ENCODE measurements at places on chromosomes 4 and X. TPM values are rescaled to one million over a fixed set of nuclear protein-coding genes. Genes with fewer than 3 reads are reported as not detected.

- H3K4me3 ChIP-seq: peak overlapping the region; percentile 60
- H3K36me3 ChIP-seq: no peaks in the 10 kb centered on the region
- DNase-seq: peak; percentile 29
- peaks cover 17% of the 10 kb centered on the region for H3K4me1 ChIP-seq
- H3K27me3 ChIP-seq: no peaks in the 10 kb centered on the region
These were observed 53.2 kb downstream of the ZFYVE28 start for GRCh38 chr4:2365054-2365912.

DNA sequence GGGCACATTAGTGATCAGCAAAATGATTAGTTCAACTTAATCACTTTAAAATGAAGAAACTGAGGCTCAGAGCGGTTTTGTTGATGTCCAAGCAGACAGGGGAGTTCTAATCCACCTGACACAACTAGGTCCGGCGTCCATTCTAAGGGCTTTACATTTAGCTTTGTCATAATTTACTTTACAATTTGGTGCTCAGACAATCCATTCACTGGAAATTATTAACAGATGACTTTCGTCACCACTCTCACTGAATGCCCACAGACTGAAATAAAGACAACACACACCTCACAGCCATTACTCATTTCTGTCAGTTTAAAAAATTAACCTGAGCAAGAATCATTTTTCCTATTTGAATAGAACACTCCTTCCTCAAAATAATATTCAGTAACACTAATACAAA is 10.8 kb downstream of the NR3C2 start:
- H3K27me3 ChIP-seq: no peaks in the 10 kb centered on the region
- no peak for DNase-seq
- H3K36me3 ChIP-seq: no peaks in the 10 kb centered on the region
- H3K4me3 ChIP-seq: peak overlapping the region; percentile 8
- no peaks in the 10 kb centered on the region for H3K4me1 ChIP-seq
- no peak overlapping the region for H3K27ac ChIP-seq

- H3K36me3 ChIP-seq: no peaks in the 10 kb centered on the region
- H3K27ac ChIP-seq: no peak overlapping the region
- H3K4me3 ChIP-seq: no peak overlapping the region
- no peaks in the 10 kb centered on the region for H3K27me3 ChIP-seq
- DNase-seq: no peak
These were observed 52.7 kb downstream of the COX7B2 start for GRCh38 chr4:46856333-46856732.

- H3K27ac ChIP-seq: no peak overlapping the region
- H3K4me3 ChIP-seq: no peak overlapping the region
- peaks cover 36% of the 10 kb centered on the region for H3K27me3 ChIP-seq
- H3K36me3 ChIP-seq: peaks cover 4% of the 10 kb centered on the region
- H3K4me1 ChIP-seq: no peaks in the 10 kb centered on the region
- DNase-seq: no peak
These were observed 6.0 kb downstream of the AP1S2 start for GRCh38 chrX:15848576-15848975.

- DNase-seq: no peak
- H3K36me3 ChIP-seq: no peaks in the 10 kb centered on the region
- H3K4me3 ChIP-seq: no peak overlapping the region
- H3K4me1 ChIP-seq: no peaks in the 10 kb centered on the region
These were observed 152.3 kb upstream of the MAD2L1 start for GRCh38 chr4:120218981-120219380.

DNA sequence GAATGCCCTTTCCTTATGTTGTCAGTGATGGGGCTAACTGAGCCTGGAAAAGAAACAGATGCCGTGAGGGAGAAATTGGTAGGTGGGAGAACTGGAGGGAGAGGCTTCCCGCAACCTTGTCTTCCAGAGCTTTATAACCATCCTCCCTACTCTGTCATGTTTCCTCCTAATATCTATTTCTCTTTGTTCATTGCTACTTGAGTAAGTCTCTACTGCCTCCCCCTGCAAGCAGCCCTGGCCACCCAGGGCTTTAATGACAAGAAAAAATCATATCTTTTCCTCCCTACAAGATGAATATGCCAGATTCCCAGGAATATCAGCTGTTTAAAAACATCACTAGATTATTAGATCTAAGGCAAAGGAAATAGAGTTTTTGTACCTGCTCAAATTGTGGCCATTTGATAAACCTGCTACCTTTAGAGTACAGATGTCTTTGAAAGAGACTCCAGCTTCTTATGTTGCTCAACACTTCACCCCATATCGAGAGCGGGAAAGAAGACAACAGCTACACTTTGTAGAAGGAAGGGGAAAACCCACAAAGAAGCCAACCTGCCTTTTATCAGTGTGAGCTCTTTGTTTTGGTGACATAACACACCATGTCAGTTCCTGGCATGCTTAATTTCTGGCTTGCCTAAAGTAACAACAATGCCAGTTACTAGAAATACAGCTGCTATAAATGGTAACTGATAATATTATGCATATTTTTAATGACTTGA is 186.6 kb upstream of the LEF1 start:
- DNase-seq: no peak
- no peaks in the 10 kb centered on the region for H3K4me1 ChIP-seq
- no peak overlapping the region for H3K27ac ChIP-seq

DNA sequence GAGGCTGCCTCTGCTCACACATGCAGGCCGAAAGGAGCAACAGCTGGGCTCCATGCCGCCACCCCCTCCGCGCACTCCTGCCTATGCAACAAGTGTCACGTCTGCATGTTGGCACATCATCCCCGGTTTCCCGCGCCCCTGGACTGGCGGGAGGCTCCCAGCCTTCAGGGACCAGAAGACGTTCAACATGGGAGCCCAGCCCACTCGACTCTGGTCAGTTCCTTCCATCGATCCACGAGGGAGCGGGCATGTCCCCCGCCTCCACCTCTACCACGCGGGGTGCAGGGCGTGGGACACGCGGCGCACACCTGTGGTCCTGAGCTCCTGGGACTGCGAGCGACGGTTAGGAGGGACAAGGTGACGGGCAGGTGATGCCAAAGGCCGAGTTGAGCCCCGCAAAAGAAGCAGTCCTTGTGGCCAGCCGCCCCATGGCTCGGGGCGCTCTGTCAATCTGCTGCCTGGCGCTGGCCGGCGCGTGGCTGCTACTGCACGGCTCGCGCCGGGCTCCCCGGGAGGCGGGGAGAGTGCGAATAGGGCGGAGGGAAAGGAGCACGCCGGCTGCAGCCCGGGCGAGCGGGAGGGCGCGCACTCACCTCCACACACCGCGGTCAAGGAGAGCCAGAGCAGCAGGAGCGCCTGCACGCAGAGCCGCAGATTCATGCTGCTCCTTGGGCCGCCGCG is 645 bp downstream of the APLN start:
- DNase-seq: peak; percentile 67
- peak overlapping the region; percentile 24 for H3K4me3 ChIP-seq
- no peaks in the 10 kb centered on the region for H3K36me3 ChIP-seq
- no peak overlapping the region for H3K27ac ChIP-seq
- H3K27me3 ChIP-seq: no peaks in the 10 kb centered on the region

DNA sequence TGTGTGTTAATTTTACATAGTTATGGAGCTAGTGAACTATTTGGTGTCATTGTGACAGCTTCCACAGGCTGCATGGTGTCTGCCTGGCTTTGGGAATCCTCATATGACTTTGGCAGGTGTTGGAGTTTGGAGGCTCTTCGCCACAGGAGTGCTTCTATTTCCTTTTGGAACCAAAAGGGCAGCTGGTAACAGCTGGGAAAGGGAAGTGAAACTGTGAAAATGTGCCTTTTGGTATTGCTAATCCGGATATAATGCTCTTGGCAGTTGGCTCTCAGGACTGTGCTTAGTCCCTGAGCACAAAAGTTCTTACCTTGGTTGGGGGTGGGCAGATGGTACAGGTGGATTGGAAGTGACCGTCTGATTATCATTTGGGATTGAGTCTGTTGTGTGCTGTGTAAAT is 18.1 kb downstream of the OFD1 start:
- no peak overlapping the region for H3K4me3 ChIP-seq
- DNase-seq: no peak

Gene HTN1
- not detected for total RNA-seq

DNA sequence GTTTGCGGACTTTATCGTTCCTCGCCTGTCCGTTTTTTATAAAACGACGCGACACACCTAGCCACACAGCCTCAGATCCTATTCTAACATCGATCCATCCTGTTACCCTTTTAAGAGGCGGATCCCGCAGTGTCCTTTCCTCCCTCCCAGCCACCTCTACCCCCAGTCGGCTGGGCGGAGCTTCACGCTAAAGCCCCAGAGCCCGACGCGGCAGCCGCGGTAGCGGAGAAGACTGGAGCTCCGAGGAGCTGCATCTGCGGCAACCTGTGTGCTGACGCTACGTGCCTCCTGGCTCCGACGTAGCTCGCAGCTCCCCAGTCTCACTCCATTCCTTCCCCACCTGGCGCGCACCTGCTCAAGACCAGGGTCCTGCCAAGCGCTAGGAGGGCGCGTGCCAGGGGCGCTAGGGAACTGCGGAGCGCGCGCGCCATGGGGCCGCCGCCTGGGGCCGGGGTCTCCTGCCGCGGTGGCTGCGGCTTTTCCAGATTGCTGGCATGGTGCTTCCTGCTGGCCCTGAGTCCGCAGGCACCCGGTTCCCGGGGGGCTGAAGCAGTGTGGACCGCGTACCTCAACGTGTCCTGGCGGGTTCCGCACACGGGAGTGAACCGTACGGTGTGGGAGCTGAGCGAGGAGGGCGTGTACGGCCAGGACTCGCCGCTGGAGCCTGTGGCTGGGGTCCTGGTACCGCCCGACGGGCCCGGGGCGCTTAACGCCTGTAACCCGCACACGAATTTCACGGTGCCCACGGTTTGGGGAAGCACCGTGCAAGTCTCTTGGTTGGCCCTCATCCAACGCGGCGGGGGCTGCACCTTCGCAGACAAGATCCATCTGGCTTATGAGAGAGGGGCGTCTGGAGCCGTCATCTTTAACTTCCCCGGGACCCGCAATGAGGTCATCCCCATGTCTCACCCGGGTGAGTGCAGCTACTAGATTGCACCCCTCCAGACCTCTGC is at the start of gene RNF128:
Gene RNF128, plus strand, starts transcription at position 217 of the 953 bp plus-strand sequence. Its CDS starts 213 bp downstream, at position 430.
- H3K36me3 ChIP-seq: no peaks in the 10 kb centered on the region
- H3K27me3 ChIP-seq: peaks cover 16% of the 10 kb centered on the region
- no peaks in the 10 kb centered on the region for H3K4me1 ChIP-seq
- peak within 1 kb of the TSS; percentile 50 for H3K4me3 ChIP-seq
- DNase-seq: peak; percentile 47

- peak; percentile 78 for DNase-seq
- H3K27ac ChIP-seq: no peak overlapping the region
- H3K4me3 ChIP-seq: no peak overlapping the region
- no peaks in the 10 kb centered on the region for H3K4me1 ChIP-seq
- H3K27me3 ChIP-seq: no peaks in the 10 kb centered on the region
These were observed 46.9 kb upstream of the SLC25A4 start for GRCh38 chr4:185096032-185096653.

DNA sequence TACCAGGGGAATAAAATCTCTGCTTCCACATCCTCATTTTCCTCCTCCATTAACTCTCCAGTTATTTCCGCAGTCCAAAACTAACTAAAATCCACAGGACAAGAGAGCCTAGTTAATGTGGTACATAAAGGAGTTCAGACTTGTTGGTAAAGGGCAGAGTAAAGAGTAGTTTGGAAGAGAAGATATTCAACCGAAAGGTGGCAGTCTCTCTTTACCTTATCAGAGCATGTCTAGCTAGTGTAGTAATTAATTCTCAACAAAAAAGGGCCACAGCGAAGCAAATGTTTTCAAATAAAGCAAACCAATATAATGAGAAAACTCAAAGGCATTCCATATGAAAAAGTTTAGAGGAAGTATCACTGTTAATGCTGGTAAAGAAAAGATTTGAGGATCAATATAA is 286.5 kb downstream of the GLUD2 start:
- H3K36me3 ChIP-seq: no peaks in the 10 kb centered on the region
- H3K27me3 ChIP-seq: no peaks in the 10 kb centered on the region
- H3K27ac ChIP-seq: no peak overlapping the region
- H3K4me3 ChIP-seq: no peak overlapping the region
- no peak for DNase-seq

Gene ERAS
- total RNA-seq: 0.19 TPM

DNA sequence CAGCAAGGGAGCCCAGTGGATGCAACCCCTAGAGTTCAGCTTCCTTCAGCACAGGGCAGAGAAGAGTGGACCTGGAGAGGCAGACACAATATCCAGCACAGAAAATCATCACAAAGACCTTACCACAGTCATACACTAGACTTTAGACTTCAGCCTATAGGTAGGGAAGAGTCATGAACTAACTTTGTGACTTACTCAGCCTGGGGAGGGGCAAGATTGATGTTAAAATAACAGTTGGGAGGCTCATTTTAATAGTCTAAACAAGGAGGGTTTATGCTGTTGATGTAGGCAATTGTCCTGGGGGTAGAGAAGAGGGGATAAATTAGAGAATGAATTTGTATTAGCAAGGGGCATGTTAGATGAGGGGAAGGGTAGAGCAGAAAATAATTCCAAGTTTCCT is 124.2 kb downstream of the SOWAHB start:
- H3K4me1 ChIP-seq: no peaks in the 10 kb centered on the region
- H3K4me3 ChIP-seq: no peak overlapping the region
- H3K27me3 ChIP-seq: no peaks in the 10 kb centered on the region
- H3K27ac ChIP-seq: no peak overlapping the region

DNA sequence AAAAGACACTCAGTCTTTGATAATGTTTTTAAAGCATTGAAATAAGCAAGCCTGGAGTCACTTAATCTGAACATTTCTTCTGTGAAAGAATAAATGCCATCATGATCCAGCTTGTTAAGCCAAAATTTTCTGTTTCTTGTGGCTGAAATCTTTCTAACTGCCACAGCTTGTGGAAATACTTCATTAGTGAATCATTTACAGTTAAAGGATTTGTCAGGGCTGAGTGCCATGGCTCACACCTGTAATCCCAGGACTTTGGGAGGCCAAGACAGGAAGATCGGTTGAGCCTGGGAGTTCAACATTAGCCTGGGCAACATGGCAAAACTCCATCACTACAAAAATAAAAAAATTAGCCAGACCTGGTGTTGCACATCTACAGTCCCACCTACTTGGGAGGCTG is 93.3 kb upstream of the PDE5A start:
- no peaks in the 10 kb centered on the region for H3K4me1 ChIP-seq
- DNase-seq: no peak
- H3K27me3 ChIP-seq: no peaks in the 10 kb centered on the region
- no peaks in the 10 kb centered on the region for H3K36me3 ChIP-seq

DNA sequence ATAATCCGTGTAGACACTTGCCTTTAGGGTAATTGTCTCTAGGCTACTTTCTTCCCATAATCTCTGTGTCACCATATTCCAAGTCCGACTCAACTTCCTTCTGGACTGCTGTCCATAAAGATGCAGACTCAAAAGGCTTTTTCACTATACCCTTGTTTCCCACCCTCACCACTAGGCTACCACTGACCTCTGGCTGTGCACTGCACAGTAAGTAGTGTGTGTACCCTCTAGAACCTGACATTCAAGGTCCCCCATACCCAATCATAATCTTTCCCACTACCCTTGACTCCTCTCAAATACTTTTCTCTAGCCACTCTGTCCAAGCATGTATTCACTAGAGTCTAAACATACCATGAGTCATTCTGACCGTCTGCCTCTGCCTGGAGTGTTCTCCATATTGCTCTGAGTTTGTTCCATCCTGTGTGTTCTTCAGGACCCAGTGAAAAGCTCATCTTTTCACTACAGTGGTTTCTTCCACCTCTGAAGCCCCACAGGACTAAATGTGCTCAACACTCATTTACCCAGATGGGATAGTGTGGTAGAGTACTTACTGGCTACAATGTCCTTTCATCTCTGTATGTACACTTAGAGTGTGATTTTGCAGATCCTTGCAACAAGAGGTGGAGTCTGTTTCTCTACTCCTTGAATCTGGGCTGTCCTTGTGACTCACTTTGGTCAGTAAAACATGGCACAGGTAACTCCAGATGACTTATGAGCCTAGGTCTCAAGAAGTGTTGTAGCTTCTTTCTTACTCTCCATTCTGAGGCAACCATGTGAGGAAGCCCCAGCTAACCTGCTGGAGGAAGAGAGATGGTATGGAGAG is 17.4 kb downstream of the JADE3 start:
- no peak overlapping the region for H3K4me3 ChIP-seq
- no peaks in the 10 kb centered on the region for H3K27me3 ChIP-seq
- H3K27ac ChIP-seq: no peak overlapping the region
- no peaks in the 10 kb centered on the region for H3K4me1 ChIP-seq
- H3K36me3 ChIP-seq: no peaks in the 10 kb centered on the region

Measured in kidney (tissue), 22 donors.